ENCODE measurements at places on chromosomes 4 and X.

DNA sequence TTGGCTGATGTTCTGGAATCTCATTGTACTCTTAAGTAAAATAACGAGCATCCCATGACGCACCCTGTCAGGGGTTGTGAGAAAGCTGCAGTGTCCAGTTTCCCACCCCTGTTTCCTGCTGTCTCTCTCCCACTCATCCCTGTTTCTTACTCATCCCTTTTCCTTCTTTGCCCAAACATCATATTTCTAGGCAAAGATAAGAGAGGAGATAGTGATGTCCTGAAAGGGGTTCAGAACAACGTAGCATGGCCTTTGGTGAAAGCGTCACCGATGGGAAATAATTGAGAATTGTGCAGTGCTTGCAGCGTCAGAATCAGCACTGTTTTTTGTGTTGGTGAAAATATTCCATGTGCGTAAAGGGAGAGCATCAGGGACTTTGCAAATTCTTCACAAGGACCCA is 23.5 kb upstream of the TMEM165 start:
- DNase-seq, result no peak

GRCh38 chr4:73991742-73992000 is 3.7 kb upstream of the PPBP start:
- DNase-seq, result no peak

DNA sequence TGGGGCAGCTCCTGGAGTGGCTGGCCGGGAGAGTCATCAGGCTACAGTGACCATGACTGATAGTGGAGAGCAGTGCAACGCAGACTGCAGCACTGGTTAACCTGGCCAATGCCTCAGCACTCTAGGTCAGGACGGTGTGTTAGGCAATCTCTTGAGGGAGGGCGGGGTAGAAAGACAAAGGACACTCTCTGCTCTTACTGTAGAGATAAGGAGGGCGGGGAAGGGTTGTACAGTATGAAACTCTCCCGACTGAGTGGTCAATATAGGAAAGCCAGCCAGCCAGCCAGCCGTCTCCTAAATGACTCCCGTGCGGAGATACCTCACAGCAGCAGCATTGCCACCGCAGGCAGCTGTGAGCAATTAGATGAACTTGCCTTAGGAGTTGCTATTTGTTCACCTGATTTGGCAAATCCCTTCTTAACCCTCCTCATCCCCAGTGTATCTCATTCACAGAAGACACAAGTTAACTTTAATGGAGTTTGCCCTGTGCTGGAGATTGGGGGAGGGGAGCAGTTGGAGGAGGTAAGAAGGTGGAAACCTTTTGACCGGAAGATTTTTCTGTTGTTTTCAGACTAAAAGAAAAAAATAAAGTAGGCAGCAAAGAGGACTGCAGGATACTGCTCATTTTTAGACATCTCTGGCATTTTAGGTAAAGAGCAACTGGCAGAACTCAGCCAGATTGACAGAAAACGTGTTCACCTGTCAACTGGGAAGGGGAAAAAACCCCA is 330.5 kb downstream of the HNRNPD start:
- no peak for DNase-seq

- no peak for DNase-seq
Measured at GRCh38 chr4:154743683-154744340, at the start of gene LRAT. Gene LRAT (plus strand): TSS chr4:154744000. CDS start chr4:154744327, 327 bp downstream.

- no peak for DNase-seq
Measured at GRCh38 chr4:141090473-141090872, 42.8 kb downstream of the RNF150 start.

DNA sequence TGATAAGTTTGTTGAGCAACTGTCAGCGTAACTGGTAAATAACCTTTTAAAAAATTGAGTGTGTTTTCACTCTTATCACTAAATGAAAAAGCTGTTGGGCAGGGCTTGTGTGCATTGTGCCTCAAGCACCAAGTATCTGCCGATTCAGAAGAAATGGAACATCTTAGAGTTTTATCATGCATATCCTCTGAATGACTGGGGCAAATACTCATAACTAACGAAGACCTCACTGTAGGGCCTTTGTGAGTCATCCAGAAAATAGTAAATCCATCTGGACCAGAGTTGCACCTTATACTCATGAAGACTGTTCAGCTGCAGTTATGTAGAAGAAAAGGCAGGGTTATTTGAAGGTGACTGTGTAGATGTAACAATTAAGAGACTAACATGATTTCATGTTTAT is 222.1 kb downstream of the CAMK2D start:
- no peak for DNase-seq

- no peak for DNase-seq
Measured at GRCh38 chr4:117577686-117578311, 456.5 kb upstream of the NDST3 start.

- no peak for DNase-seq
Measured at GRCh38 chr4:109755656-109756055, 25.8 kb upstream of the PLA2G12A start.

- no peak for DNase-seq
Measured at GRCh38 chr4:44674471-44674870, 3.7 kb upstream of the GUF1 start.

- no peak for DNase-seq
Measured at GRCh38 chr4:182764137-182764536, 153.0 kb downstream of the DCTD start.

DNA sequence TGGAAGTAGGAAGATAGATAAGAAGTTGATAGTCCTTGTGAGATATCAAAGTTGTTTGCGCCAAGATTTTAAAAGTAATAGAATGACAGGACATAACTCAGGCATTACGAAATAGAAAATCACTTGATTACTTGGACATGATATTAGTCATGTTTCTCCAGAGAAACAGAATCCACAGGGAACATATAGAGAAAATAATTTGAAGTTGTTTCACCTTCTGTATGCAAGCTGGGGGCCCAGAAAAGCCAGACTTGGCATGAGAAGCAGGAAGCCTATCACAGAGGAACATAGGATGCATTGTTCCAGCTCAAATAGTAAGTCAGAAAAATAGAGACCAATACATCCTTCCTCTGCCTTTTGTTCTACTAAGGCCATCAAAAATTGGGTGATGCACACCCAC is 715.9 kb downstream of the TECRL start:
- DNase-seq, result no peak

- no peak for DNase-seq
Measured at GRCh38 chr4:184553891-184554290, 79.5 kb upstream of the IRF2 start.

DNA sequence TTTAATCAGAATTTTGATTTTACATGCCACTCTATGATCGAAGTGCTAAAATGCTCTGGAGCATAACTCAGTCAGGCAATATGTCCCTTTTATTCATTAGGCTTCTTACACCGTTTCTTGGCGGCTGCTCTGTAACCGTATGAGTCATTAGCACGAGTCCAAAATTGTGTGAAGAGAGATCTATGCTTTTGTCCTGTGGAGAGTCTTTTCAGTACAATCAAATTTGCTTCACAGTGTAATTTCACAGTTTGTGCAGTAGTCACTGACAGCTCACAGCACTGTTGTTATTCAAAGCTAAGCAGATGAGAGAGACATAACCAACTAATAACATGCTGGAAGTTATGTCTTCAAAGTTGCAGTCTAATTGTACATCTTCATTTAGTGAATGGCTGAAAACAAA is 167.8 kb downstream of the PCDH10 start:
- no peak for DNase-seq

DNA sequence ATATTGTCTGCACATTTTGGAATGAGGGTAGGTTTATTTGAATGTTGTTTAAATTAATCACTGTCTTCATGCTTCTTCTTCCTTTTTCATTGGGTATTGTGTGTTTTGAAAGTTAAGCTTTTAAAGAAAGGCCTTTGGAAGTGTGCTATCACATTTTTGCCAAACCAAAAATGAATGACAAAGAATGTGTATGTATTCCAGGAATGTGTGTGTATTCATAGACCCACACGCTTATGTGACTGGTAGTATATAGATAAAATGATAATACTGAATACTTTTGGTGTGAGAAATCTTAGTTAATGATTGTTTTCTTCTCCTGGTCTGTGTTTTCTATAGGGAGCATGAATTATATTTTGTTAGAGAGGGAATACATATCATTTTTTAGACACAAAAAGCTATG is 404.4 kb downstream of the TLL1 start:
- DNase-seq, result no peak

GRCh38 chr4:150261571-150261970 is 183.3 kb downstream of the DCLK2 start:
- no peak for DNase-seq

DNA sequence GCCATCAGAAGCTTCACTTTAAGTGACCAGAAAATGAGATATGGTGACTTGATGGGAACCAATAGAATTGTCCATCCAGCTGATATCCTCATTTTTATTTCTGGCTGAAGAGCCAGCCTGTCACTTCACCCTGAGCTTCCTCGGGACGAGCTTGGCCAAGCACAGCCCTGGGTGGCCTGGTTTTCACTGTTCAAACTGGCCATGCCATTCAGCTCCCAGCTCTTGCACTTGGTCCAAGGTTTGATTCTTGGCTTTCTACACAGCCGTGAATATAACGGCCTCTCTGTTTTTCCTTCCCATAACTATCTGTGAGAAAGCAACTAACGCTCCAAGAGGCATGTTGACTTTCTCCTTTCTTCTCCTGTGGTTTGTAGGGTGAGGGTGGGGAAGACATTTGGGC is 71.9 kb downstream of the LIMCH1 start:
- DNase-seq, result no peak

- no peak for DNase-seq
Measured at GRCh38 chr4:149293046-149293649, 522.5 kb downstream of the IQCM start.

- DNase-seq, result no peak
Measured at GRCh38 chr4:150135134-150135772, 57.0 kb downstream of the DCLK2 start.

- DNase-seq, result no peak
Measured at GRCh38 chrX:44093431-44093830, 120.2 kb upstream of the NDP start.

DNA sequence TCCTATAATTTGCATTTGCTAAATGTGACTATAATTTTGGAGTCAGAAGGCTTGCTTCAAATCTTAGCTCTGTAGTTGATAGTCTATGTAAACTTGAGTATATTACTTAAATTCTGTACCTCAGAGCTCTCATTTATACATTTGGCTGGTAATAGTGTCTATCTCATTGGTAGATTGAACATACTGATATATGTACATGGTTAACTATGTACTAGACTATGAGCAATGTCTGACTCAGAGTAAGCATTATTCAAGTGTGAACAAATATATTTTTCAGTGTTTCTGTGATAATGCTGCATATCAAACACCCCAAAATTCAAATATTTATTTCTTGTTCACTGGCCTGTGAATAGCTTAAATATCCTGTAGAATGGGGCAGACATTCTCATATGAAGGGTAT is 1568.9 kb upstream of the PABPC4L start:
- no peak for DNase-seq

DNA sequence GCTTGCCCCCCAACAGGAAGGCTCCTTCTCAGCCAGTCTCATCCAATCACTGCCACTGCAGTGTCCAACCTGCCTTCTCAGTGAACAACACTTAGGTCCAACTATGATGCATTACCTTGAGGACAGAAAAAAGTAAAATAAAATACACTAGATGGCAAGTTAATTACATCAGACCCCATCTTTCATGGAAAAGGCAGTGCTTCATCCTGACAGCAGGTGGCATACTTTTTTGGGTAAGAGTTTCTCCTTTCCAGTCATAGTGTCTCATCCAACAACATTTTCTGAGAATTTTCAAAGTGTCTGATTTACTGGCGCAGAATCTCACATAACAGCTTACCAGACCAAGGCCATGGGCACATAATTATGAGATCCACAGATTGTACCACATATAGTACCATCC is 1742.8 kb downstream of the PCDH7 start:
- DNase-seq, result no peak

- DNase-seq, result no peak
Measured at GRCh38 chr4:48752246-48752645, 27.8 kb downstream of the FRYL start.

DNA sequence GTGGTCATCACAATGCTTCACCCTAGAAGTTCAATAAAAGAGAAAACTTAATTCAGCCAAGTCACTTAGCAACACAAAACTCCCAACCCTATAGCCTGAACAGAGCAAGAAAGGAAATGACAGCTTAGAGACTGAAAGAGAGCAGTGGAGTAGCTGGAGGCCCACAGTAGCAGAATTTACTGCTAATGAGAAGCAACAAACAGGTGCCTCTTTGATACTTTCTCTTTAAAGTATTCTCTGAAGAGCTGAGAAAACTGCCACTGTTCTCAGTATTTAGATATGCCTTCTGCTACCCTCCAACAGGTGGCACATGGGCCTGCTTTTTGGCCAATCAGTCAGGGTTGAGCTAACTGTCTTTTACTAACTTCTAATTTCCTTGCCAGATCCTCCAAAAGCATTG is 240.0 kb downstream of the GPC3 start:
- no peak for DNase-seq

DNA sequence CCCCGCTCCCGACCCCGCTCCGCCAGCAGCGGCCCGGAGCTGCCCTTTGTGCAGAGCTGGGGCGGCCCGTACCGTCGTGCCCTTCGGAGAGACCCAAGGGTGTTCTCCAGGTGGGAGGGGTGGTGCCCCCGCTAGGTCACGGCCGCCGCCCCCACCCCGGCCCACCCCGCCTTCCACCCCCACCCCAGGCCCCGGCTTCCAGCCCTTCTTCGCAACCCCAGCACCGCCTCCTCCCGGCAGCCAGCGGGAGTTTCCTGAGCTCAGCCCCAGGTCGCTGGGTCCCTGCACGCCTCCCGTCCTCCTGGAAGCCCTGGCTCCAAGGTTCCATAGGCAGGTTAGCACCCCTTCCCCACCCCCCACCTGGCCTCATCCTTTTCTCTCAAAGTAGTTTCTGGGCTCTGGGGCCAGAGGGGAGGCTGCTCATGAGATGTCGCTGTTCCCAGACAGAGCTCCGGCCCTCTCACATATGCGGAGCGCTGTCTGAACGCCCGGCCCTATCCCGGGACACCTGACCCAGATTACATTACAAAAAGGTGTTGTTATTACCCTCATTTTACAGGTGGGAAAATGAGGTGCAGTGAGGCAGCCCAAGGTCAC is 25.2 kb upstream of the FGFR3 start:
- DNase-seq, result no peak

GRCh38 chrX:125405339-125405738 is 85.7 kb downstream of the TEX13C start:
- DNase-seq, result no peak

DNA sequence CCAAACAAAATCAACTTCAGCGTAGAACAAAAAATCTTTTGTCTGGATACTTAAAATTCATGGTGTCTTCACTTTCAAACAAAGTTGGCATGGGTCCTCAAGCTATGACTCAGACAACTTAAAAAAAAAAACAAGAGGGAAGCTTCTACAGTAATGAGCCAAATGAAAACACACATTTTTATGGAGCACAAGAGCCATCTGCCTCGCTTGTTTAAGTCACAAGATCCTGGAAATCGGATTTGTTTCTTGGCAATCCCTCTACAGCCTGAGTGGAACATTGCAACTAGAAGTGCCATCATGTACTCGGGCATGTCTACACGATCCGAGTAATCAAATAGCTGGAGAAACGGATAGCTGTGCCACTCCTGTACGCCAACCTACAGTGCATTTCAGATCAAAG is 22.6 kb downstream of the LAMP2 start:
- DNase-seq, result no peak

GRCh38 chr4:110163327-110164069 is 34.9 kb downstream of the ELOVL6 start:
- DNase-seq, result no peak
